ENCODE measurements at places on chromosomes 1 and 21. TPM values are rescaled to one million over a fixed set of nuclear protein-coding genes. Genes with fewer than 3 reads are reported as not detected.

FHAD1 gene
- polyA plus RNA-seq = 0.03 TPM

DNA sequence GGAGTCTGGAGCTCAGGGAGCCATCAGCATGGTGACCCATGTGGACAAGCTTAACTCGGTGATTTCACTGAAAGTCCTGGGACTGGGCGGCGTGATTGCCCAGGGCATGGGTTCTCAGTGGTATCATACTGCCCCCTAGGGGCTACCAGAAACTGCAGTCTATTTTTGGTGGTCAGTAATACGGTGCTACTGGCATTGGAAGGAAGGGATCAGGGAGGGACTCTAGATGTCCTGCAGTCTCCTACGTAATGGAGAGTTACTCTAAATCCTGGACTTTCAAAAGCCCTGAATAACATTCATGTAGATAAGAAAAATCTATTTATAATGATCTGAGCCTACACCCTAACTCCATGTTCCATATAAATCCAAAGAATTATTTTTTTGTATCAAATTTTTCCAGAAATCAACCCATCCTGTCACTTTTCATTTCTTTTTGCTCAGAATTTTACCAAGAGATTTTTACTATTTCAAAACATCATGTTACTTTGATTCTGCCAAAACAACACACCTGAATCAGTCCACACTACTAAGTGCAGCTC is 37.3 kb downstream of the PABPC4 start:
- peak; percentile 45 for DNase-seq

- peak; percentile 66 for DNase-seq
Measured at GRCh38 chr1:225881959-225882693, at the start of gene TMEM63A. Gene TMEM63A (minus strand): TSS chr1:225882380. CDS start chr1:225877580, 4,800 bp downstream.

PI4KB gene
- 57.9 TPM for polyA plus RNA-seq

GRCh38 chr21:41065539-41065938 is 102.4 kb upstream of the BACE2 start:
- DNase-seq = no peak

GRCh38 chr1:161946071-161946987 is 77.3 kb downstream of the OLFML2B start:
- no peak for DNase-seq

GRCh38 chr1:55695552-55695951 is 480.4 kb upstream of the USP24 start:
- no peak for DNase-seq

COL8A2 gene
- polyA plus RNA-seq = 0.28 TPM

- no peak for DNase-seq
Measured at GRCh38 chr1:47720111-47720510, 277.1 kb downstream of the TRABD2B start.

C1orf141 gene
- polyA plus RNA-seq = not detected
